ENCODE measurements at places on chromosomes 12 and 14. TPM values are rescaled to one million over a fixed set of nuclear protein-coding genes. Genes with fewer than 3 reads are reported as not detected.

Gene C12orf50
- polyA plus RNA-seq = 0.07 TPM

DNA sequence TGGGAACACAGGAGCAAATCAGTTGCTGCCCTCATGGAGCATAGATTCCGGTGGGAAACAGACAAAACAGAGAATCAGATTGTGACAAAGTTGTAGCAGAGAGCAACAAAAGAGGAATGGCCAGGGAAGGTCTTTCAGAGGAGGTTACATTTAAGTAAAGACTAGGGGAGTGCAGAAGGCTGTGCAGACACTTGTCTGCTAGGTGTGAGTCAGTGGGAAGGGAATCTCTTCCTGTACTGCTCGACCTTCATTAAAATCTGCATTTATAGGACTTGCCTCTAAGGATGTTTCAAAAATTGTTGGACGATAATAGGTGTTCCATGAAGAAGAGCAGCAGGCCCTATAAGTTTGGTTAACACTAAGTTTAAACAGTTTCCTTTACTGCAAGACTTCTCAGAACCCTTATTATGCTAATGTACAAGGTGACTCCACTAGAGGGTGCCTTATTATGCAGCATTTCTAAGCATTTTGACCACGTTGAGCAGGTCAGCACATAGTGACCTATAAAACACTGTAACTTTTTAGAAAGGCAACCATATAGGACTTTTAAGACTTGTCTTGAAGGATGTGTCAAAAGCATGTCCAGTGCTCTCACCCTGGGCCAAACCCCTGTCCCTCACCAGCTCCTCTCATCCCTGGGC, 91.8 kb upstream of the RIC8B start:
- H3K27ac ChIP-seq = no peak overlapping the region
- no peaks in the 10 kb centered on the region for H3K27me3 ChIP-seq
- no peaks in the 10 kb centered on the region for H3K36me3 ChIP-seq
- DNase-seq = no peak

- no peaks in the 10 kb centered on the region for H3K36me3 ChIP-seq
- peaks cover 6% of the 10 kb centered on the region for H3K4me1 ChIP-seq
- H3K4me3 ChIP-seq = no peak overlapping the region
These were observed 5.8 kb downstream of the JDP2 start for GRCh38 chr14:75433631-75434071.

- no peaks in the 10 kb centered on the region for H3K4me1 ChIP-seq
- H3K36me3 ChIP-seq = no peaks in the 10 kb centered on the region
- H3K27ac ChIP-seq = no peak overlapping the region
- H3K27me3 ChIP-seq = no peaks in the 10 kb centered on the region
These were observed 89.8 kb downstream of the RERG start for GRCh38 chr12:15131431-15131830.

Gene LRRK2
- polyA plus RNA-seq = 8.1 TPM

DNA sequence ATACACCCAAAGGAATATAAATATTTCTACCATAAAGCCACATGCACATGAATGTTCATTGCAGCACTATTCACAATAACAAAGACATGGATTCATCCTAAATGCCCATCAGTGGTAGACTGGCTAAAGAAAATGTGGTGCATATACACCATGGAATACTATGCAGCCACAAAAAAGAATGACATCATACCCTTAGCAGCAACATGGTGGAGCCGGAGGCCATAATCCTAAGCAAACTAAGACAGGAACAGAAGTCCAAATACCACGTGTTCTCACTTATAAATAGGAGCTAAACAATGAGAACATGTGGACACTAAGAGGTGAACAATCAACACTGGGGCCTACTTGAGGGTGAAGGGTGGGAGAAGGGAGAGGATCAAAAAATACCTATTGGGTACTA, 198.5 kb downstream of the BMP4 start:
- no peak for DNase-seq
- no peaks in the 10 kb centered on the region for H3K27me3 ChIP-seq
- H3K36me3 ChIP-seq = no peaks in the 10 kb centered on the region
- no peak overlapping the region for H3K27ac ChIP-seq

Gene CLEC2A
- polyA plus RNA-seq = not detected

- no peak overlapping the region for H3K27ac ChIP-seq
- H3K4me3 ChIP-seq = no peak overlapping the region
- H3K36me3 ChIP-seq = no peaks in the 10 kb centered on the region
These were observed 26.8 kb downstream of the CCDC177 start for GRCh38 chr14:69547701-69548348.

GRCh38 chr12:24993793-24994192, 44.9 kb upstream of the BCAT1 start:
- peaks cover 1% of the 10 kb centered on the region for H3K4me1 ChIP-seq
- H3K4me3 ChIP-seq = no peak overlapping the region
- H3K36me3 ChIP-seq = no peaks in the 10 kb centered on the region

GRCh38 chr14:20327005-20327869, 5.8 kb downstream of the CCNB1IP1 start:
- H3K4me3 ChIP-seq = no peak overlapping the region
- H3K27me3 ChIP-seq = no peaks in the 10 kb centered on the region
- DNase-seq = no peak
- no peaks in the 10 kb centered on the region for H3K4me1 ChIP-seq

- H3K27ac ChIP-seq = no peak overlapping the region
- no peaks in the 10 kb centered on the region for H3K4me1 ChIP-seq
- H3K27me3 ChIP-seq = no peaks in the 10 kb centered on the region
These were observed 74.3 kb downstream of the MAP3K9 start for GRCh38 chr14:70735043-70735442.

GRCh38 chr14:90490720-90491050, 93.9 kb downstream of the CALM1 start:
- peaks cover 14% of the 10 kb centered on the region for H3K4me1 ChIP-seq
- DNase-seq = no peak
- no peak overlapping the region for H3K27ac ChIP-seq
- no peak overlapping the region for H3K4me3 ChIP-seq

DNA sequence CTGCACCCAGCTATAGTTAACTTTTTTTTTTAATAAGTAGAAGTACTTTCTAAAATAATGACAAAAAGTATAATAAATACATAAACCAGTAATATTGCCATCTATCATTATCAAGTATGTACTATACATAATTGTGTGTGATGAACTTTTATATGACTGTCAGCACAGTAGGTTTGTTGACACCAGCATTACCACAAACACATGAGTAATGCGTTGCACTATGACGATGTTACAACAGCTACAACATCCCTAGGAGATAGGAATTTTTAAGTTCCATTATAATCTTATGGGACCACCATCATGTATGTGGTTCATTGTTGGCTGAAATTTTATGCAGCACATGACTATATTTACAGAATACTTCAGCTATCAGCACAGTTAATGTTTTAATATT, 62.9 kb upstream of the VSX2 start:
- H3K4me1 ChIP-seq = no peaks in the 10 kb centered on the region
- no peak for DNase-seq
- no peaks in the 10 kb centered on the region for H3K36me3 ChIP-seq

Gene ESPL1
- polyA plus RNA-seq = 0.37 TPM

GRCh38 chr12:67705394-67706370, 57.1 kb downstream of the DYRK2 start:
- no peaks in the 10 kb centered on the region for H3K27me3 ChIP-seq
- H3K4me3 ChIP-seq = no peak overlapping the region
- DNase-seq = no peak

DNA sequence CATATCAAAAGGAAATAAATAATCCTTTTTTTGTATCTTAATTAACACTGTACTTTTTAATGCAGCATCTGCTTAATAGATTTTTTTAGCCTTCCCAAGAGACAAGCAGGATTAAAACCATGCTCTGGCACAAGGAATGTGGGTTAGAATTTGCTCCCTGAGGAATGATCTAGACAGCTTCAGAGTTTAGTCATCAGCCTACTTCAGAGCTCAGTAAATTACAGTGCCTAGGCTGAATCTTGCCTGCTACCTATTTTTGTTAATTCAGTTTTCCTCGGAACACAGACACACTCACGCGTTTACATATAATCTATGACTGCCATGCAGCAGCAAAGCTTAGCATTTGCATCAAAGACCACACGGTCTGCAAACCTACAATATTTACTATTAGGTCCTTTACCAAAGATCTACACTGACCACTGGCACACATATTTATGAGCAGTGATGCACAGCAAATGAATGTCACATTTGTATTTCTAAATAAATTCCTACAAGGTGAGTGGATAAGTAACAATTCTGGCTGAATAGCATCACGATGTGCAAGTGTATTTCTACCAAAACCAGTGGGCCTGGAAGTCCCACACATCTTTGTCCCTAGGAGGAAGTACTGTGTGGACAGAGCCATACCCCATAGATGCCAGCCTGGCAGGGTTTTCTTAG, 309.8 kb upstream of the TMEM132C start:
- H3K27me3 ChIP-seq = no peaks in the 10 kb centered on the region
- H3K36me3 ChIP-seq = no peaks in the 10 kb centered on the region
- no peak for DNase-seq
- no peaks in the 10 kb centered on the region for H3K4me1 ChIP-seq

DNA sequence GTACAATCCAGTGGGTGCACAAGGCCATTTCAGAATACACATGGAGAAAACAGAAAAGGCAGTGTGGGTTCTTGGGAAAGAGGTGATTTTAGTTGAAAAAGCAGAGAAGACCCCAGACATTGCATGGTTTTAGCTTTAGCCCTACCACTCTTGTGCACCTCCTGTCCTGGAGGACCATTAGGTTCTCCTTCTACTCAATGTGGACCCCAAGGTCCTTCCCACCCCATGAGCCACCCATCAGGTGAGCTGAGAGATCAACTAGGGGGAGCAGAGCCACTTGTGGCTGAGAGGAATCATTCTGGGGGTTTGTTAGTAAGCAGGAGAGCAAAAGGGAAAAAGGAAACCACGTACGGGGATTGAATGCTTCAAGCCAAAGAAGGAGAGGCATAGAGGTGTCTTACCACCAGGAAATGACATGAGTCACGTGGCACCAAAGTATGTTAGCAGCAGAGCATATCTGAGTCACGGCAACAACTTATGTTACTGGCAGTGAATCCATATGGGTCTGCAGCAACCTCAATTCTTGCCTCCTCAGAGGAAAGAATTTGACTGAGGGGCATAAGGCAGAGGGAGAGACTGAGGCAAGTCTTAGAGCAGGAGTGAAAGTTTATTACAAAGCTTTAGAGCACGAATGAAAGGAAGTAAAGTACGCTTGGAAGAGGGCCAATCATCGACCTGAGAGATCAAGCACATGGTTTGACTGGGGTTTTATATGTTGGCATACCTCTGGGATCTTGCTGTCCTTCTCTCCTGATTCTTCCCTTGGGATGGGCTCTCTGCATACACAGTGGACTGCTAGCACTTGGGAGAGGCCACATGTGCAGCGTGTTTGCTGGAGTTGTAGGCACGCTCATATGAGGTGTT, 73.9 kb downstream of the HSD17B6 start:
- no peak overlapping the region for H3K4me3 ChIP-seq
- H3K27me3 ChIP-seq = no peaks in the 10 kb centered on the region
- H3K27ac ChIP-seq = no peak overlapping the region

Gene EXD2
- 23.1 TPM for polyA plus RNA-seq

Gene OR4E2
- not detected for polyA plus RNA-seq

- DNase-seq = no peak
- H3K4me3 ChIP-seq = no peak overlapping the region
- no peaks in the 10 kb centered on the region for H3K36me3 ChIP-seq
- no peaks in the 10 kb centered on the region for H3K27me3 ChIP-seq
These were observed 174.6 kb downstream of the STXBP6 start for GRCh38 chr14:24875203-24875838.

Gene PRIMA1
- 2.4 TPM for polyA plus RNA-seq

DNA sequence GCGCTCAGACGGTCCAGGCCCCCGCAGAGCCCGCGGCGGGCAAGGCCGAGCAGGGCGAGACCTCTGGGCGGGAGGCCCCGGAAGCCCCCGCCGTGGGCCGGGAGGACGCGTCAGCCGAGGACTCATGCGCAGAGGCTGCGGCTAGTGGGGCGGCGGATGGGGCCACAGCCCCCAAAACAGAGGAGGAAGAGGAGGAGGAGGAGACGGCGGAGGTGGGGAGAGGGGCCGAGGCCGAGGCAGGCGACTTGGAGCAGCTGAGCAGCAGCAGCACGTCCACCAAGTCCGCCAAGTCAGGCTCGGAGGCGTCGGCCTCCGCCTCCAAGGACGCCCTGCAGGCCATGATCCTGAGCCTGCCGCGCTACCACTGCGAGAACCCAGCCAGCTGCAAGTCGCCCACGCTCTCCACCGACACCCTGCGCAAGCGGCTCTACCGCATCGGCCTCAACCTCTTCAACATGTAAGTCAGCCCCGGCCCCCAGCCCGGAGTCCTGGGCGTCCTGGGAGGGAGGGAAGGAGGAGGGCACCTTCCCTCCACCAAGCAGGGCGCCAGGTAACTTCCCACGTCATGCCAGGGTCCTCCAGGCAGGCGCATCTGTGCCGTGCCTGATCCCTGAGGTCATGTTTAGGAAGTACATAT, 72.4 kb downstream of the IQSEC3 start:
- H3K36me3 ChIP-seq = no peaks in the 10 kb centered on the region
- peak overlapping the region; percentile 6 for H3K4me3 ChIP-seq
- DNase-seq = no peak
- no peaks in the 10 kb centered on the region for H3K27me3 ChIP-seq
- H3K4me1 ChIP-seq = peaks cover 5% of the 10 kb centered on the region
- H3K27ac ChIP-seq = no peak overlapping the region

Gene APOF
- not detected for polyA plus RNA-seq

GRCh38 chr12:93336291-93336741, 41.4 kb upstream of the NUDT4 start:
- H3K36me3 ChIP-seq = no peaks in the 10 kb centered on the region
- no peak overlapping the region for H3K27ac ChIP-seq
- no peak for DNase-seq
- H3K4me1 ChIP-seq = no peaks in the 10 kb centered on the region
- no peak overlapping the region for H3K4me3 ChIP-seq

- H3K27me3 ChIP-seq = no peaks in the 10 kb centered on the region
- H3K4me3 ChIP-seq = peak overlapping the region; percentile 75
- H3K36me3 ChIP-seq = no peaks in the 10 kb centered on the region
These were observed 10.8 kb downstream of the SUOX start for GRCh38 chr12:56007564-56008559.

- H3K4me1 ChIP-seq = peaks cover 3% of the 10 kb centered on the region
- H3K36me3 ChIP-seq = no peaks in the 10 kb centered on the region
- H3K27me3 ChIP-seq = no peaks in the 10 kb centered on the region
- H3K4me3 ChIP-seq = peak overlapping the region; percentile 7
- DNase-seq = peak; percentile 55
- no peak overlapping the region for H3K27ac ChIP-seq
These were observed 114.8 kb upstream of the FLRT2 start for GRCh38 chr14:85415015-85415712.

DNA sequence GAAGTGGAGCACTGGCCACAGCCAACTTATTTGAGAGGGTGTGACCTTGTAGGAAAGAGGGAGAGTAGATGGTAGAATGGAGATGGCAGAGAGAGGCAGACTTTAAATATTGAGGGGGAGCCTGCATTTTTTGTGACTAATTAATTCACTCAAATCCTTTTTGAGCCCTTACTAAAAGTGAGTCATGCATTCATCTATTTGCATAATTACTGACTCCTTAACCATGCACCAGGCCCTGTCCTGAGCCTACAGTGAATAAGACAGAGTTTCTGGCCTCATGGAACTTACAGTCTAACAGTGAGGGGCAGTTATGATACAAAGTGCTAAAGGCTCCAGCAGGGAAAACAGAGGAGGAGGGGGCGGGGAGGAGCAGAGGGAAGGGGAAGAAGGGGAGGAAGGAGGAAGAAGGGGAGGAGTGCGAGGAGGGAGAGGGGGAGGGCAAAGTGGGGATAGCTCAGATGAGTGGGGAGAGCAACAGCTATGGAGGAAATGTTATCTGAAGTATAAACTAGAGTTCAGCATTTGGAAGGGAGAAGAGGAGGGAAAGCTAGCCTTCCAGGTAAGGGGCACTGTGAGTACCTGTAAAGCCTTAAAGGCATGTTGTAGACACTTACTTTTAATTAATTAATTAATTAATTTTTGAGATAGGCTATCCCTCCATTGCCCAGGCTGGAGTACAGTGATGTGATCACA, 7.5 kb upstream of the CTDSP2 start:
- no peaks in the 10 kb centered on the region for H3K27me3 ChIP-seq
- H3K4me3 ChIP-seq = no peak overlapping the region
- no peak overlapping the region for H3K27ac ChIP-seq

Data from ovary (tissue), 10 donors.